Activated effector memory CD4-positive, alpha-beta T cell treated with Interleukin-2 at 50 U/mL for 16 hours (primary cell): ENCODE measurements at places on chromosomes 5 and 9.

DNA sequence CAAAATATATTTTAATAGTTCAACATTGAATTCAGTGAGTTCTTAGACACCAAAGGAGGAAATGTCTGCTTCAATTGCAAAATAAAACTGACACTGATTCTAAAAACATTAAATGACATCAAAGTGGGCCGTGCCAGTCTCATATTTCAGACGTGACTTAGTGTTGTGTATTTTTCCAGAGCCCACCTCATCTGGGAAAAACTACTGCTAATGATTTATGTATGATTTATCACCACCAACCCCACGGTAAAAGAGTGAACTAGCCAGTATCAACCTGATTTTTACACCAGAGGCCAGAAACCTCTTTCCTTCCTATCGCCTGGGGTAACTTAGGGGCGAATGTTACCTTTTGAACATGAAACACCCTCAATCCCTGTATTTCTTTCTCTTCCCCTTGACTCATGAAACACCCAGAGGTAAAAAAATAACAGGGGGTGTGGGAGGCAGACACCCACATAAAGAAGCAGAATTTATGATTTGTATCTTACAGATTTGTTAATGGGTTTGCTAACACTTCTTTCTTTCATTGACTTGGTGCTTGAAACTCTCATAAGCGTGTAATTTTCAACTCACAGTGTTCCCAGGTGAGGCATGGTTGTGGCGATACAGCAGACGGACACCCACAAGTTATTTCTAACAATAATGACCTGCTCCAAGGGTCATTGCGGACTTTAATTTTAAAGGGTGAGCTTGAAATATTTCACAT, 56.4 kb upstream of the FANCC start:
- DNase-seq, result no peak

GRCh38 chr5:53076014-53076583, 33.5 kb downstream of the MOCS2 start:
- DNase-seq, result no peak

GRCh38 chr9:81424431-81424830, 264.9 kb downstream of the TLE1 start:
- no peak for DNase-seq

DNA sequence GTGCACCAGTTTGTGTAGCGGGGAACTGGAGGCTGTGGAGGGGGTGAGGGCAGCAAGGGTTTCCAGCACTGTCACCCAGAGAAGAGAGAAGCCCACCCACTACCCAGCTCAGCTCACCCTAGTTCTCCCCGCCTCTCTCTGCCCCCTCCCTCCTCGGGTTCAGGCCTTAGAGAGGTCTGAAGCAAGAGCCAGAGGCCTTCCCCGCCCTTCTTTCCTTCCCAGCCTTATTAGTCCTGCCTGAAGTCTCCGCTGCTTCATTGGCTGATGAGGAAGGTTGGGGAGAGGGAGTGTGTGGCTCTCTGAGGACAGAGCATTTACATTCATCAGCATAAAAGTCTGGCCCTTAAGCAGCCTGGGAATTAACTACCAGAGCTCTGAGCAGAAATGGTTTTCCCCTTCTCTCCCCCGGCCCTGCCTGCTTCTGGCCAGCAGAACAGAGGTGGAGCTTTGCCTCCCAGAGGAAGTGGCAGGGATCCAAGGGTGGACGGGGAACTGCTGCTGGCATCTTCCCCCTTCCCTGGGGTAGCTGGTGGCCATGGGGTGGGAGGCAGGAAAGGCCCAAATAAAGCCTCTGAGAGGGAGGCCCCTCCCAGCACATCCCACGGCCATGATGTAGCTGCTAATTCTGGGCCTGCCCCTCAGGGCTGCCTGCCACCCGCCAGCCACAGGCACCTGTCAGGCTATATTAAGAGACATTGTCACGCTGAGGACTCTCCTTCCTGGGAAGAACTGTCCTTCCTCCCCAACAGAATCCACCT, 4.1 kb downstream of the DNAJB5 start:
- no peak for DNase-seq
